ENCODE measurements at places on chromosomes 4 and X. TPM values are rescaled to one million over a fixed set of nuclear protein-coding genes. Genes with fewer than 3 reads are reported as not detected.

- no peak for DNase-seq
These were observed 87.7 kb downstream of the COL25A1 start for GRCh38 chr4:109214622-109215301.

The ERAS gene
- 0.09 TPM for polyA plus RNA-seq

The TCEAL1 gene
- polyA plus RNA-seq, result 55.7 TPM

The ERCC6L gene
- 0.46 TPM for polyA plus RNA-seq

DNA sequence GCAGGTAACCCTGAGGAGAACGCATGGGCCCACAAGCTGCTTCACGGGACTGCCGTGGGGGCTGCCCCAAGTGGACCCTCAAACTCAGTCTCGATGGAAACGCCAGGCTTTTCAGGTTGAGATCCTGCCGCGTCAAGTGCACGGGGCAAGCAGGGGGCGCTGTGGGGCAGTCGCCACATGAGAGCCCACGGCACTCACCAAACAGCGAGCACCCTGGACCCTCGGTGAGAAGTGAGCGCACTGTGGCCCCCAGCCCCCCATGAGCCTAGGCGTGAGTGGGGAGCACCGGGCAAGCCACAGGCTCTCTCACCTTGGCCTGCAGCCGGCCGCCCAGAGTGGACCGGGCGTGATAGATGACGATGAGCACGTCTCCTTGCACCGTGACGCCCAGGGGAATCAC lies 50.9 kb upstream of the CPLX1 start:
- no peak for DNase-seq

DNA sequence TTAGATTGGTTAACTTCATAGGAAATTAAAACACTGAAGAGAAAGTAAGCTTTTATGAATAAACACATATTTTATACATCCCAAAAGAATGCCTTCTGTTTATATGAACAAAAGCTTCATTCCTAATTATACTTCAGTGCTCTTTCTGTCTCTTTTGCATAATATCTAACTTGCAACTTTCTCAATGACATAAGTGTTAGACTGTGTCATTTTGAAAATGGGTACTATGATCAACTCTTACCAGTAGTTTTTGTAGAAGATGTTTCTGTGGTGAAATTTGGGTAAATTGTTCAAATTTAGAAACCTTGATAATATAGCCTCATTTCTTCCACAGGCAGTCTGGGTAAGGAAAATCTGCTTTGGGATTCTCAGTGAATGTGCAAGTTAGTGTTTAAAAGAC lies 991.4 kb downstream of the CCSER1 start:
- no peak for DNase-seq

The CXorf49B gene
- polyA plus RNA-seq, result 0.52 TPM

DNA sequence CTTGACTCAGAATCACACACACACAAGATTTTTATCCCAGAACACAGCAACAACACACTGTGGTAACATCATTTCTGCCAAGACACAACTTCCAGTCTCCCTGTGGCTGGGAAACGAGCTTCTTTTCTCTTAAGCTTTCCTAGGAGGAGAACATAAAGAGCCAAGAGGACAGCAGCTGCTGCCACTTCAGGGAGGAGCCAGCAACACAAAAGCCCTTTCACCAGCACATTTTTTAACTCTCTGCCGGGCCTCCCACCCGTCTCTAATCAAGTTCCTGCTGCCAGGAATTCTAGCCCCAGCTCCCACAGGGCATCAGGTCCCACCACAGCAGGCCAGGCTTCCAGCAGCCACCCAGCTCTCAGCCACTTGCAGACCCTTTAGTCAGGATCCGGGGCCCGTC lies 22.4 kb downstream of the FAT1 start:
- DNase-seq, result no peak

GRCh38 chr4:42398871-42399331 lies 1.6 kb downstream of the SHISA3 start:
- no peak for DNase-seq

- no peak for DNase-seq
These were observed 144.4 kb upstream of the GATB start for GRCh38 chr4:151905197-151905596.

The SAGE1 gene
- 0.09 TPM for polyA plus RNA-seq

DNA sequence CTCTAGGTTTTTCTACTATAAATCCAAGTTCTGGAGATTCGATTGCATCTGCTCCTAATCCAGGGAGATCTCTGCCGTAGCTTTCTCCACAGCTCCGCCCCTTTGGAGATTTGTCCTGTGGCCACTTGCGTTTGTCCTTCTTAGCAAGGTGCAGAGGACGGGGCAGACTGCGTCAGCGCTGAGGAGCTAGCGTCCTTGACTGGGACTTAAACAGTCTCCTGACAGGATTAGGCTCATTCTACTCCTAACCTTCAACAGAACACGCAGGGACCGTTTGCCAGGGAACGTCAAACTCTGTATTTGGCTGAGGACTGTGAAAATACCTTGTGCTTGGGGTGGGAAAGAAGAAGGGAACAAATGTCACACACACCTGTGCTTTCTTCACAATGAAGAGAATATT lies 38.6 kb downstream of the SORBS2 start:
- DNase-seq, result no peak

DNA sequence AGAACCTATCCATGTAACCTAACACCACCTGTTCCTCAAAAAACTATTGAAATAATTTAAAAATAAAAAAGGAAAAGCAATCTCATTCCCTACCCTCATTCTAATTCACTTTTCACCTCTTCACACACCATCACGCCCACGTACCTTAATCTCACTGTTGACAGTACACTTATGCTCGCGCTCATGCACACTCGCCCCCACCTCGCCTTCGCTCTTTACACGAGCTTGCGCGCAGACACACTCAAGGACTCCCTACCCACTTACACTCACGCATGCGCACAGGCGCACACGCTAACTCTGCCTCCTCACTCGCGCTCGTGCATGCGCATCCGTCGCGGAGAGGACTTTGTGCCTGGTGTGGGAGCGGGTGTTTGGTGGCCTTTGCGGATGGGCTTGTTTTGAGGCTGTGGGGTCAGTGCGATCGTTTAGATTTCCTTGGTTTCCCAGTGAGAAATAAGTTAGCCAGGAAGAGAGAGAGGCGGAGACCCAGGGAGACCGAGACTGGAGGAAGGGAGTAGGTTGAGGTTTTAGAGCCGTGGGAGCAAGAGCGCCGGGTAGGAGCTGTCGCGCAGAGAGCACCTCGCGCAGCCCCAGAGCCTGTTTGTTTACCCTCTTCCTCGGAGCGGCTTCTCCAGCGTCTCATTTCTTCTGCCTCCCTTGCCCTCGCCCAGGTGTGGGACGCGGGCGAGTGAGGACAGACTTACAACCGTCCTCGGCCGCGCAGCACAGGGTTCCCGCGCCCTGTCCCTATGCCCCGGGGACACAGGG lies 8.1 kb upstream of the GSX2 start:
- peak; percentile 85 for DNase-seq

DNA sequence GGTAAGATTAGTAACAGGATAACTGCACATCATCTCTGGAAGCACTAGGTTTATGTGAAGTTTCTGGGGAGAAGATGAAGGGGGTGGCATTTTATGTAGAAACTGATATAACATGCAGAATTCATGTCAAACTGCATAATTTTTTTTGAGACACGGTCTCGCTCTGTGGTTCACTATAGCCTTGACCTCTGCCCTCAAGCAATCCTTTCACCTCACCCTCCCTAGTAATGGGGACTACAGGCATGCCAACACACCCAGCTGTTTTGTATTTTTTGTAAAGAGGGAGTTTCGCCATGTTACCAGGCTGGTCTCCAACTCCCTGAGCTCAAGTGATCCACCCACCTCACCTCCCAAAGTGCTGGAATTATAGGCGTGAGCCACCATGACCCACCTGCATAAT lies 11.5 kb downstream of the ABRAXAS1 start:
- DNase-seq, result no peak

DNA sequence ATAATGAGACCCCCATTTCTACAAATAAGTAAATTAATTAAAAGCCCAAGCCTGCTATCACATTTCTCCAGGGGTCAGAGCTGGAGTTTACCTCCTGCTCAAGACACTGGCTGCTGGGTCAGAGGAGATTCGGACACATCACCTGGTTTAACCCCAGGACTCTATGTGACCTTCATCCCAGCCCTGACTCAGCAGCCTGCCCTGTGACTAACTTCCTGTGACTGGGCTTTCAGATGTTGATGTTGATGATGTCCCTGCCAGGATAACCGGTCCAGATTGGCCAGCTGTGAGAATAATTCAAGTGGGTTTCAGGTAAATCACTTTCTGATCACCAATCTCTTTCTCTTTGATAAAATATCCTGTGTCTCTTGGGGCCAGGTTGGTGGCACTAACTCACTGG lies 102.4 kb upstream of the MAML3 start:
- no peak for DNase-seq

The GUCY2F gene
- polyA plus RNA-seq, result under 0.01 TPM

GRCh38 chr4:26267087-26267486 lies 53.7 kb upstream of the RBPJ start:
- no peak for DNase-seq

The FGB gene
- 1.3 TPM for polyA plus RNA-seq

The ZNF732 gene
- 0.09 TPM for polyA plus RNA-seq

- DNase-seq, result no peak
These were observed 67.1 kb downstream of the TENM3 start for GRCh38 chr4:182310316-182310715.

GRCh38 chr4:7910263-7910896 lies 29.3 kb downstream of the AFAP1 start:
- no peak for DNase-seq

The CFAP299 gene
- 0.18 TPM for polyA plus RNA-seq

The GLOD5 gene
- 0.07 TPM for polyA plus RNA-seq

The SLITRK4 gene
- polyA plus RNA-seq, result 6.1 TPM

The NAP1L3 gene
- polyA plus RNA-seq, result 1.6 TPM

GRCh38 chrX:138128027-138128671 lies 562.2 kb downstream of the ZIC3 start:
- DNase-seq, result no peak

- no peak for DNase-seq
These were observed 123.3 kb upstream of the ZCCHC13 start for GRCh38 chrX:74180716-74181115.

- DNase-seq, result peak; percentile 81
These were observed 90.6 kb downstream of the MID1IP1 start for GRCh38 chrX:38891641-38892413.

GRCh38 chr4:172270397-172270796 lies 457.2 kb downstream of the GALNTL6 start:
- DNase-seq, result no peak

DNA sequence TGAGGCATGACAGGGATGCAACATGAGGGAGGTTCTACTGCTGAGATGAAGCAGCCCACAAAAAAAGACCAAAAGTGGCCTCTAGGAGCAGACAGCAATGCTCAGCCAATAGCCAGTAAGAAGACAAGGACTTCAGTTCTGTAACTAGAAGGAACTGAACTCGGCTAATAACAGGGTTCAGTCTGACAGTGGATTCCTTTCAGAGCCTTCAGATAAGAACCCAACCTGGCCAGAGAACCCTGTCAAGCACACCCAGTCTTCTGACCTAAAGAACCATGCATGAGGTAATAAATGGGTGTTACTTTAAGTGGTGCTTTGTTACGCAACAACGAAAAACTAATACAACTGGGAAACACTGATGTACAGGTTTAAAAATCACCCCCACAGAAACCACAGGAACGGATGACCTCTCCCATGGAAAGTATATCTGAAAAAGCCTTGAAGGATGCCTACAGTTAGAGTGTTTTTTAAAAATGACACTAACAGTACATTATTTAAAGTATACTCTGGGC lies 94.6 kb downstream of the PAPSS1 start:
- no peak for DNase-seq

The FHIP1A gene
- 0.62 TPM for polyA plus RNA-seq

The TBX22 gene
- polyA plus RNA-seq, result not detected

GRCh38 chr4:47275595-47275994 lies 187.9 kb downstream of the COMMD8 start:
- DNase-seq, result no peak

The HSFX3 gene
- 1.6 TPM for polyA plus RNA-seq

GRCh38 chrX:153445106-153445855 lies 575 bp downstream of the TREX2 start:
- no peak for DNase-seq

DNA sequence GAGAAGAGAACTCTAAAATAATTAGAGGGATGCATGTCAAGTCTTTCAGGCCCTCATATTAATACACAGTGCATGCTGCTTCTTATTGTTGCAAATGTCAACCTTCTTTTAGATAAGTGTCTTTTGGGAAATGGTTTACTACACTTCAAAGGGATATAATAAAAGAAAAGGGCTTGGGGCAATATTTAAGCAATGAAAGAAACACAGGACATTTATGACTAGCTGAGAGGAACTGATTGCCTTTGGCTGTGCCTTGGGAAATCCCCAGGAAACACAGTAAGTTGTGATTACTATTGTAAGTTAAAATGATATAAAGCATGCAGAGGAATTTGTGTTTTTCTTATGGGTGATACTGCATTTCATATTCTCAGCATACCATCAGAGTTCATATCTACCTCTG lies 1036.2 kb upstream of the GRID2 start:
- no peak for DNase-seq

DNA sequence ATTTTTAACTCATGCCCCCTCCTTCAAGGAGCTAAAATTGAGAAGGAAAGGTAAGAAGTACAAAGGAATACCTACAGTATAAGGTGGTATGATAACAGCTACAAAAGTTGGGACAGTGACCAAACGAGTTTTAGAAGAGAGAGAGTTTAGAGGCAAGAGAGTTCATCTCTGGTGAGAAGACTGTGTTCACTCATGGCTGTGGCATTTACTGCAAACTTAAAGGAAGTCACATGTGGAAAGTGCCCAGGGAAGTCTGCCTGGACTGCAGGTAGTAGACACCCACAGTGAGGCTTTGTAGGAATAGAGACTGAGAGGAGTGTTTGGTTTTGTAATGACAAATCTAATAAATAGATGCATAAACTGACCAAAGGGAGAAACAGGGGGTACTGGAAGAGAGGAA lies 493.5 kb downstream of the IL15 start:
- DNase-seq, result no peak

The TMPRSS11E gene
- 1.6 TPM for polyA plus RNA-seq

GRCh38 chr4:41406113-41406516 lies 131.8 kb upstream of the LIMCH1 start:
- DNase-seq, result no peak

DNA sequence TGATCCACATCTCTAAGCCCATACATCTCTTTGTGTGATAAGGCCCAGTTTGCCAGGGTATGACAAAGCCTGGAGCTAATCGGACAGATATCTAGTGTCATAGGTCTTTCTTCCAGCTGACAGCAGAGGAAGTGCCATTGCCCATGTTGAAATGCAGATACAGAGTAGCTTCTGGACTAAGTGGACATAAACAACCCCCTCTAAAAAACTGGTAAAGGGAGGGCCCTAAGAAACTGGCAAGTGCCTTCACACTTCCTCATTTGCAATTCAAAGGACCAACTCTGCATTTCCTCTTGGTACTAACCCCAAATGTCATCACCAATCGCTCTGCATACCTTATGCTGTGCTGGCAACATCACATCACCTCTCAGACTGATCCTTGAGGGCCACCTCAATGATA lies 20.8 kb downstream of the ARHGEF6 start:
- DNase-seq, result no peak

The ITIH6 gene
- polyA plus RNA-seq, result not detected

All from thymus (tissue), 14 donors.